ENCODE measurements at places on chromosomes 1 and 21.

- DNase-seq: no peak
Observed at GRCh38 chr1:115790846-115791245, 22.3 kb upstream of the CASQ2 start.

GRCh38 chr21:36691555-36692041 lies 7.3 kb upstream of the SIM2 start:
- no peak for DNase-seq

DNA sequence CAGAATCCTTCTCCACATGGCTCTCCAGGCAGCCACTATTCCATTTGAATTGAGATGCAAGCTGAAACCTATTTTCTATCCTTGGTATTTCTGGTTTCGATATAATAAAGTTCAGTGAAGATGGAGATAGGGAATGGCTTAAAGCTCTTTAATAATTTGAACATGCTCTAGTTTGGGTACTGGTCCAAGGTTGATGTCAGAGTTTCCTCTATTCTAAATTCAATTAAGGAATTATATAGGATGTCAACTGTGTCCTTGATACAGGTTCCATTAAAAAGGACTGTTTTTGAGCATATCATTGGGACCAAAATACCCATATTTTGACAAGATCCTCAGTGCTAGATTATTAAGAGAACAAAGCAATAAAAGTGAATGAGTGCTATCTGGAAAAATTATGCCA lies 245.3 kb downstream of the SPATA17 start:
- no peak for DNase-seq

- DNase-seq: no peak
Observed at GRCh38 chr1:223776826-223777454, 64.6 kb downstream of the CAPN2 start.

DNA sequence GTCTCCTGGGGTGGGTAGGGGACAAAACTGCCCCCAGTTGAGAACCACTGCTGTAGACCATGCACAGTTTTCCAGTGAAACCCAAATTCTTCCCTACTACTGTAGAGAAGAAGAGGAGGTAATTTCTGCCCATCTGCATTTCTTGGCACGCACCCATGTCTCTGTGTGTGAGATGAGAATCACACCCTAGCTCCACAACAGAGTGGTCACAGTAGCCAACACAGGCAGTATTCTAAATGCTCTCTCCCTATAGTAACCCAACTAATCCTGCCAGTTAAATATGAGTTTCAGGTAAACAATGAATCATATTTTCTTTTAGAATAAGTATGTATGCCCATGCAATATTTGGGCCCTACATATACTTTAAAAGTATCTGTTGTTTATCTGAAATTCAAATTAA lies 1.2 kb upstream of the CAPN2 start:
- no peak for DNase-seq

- DNase-seq: no peak
Observed at GRCh38 chr1:205915354-205915990, 27.8 kb downstream of the SLC26A9 start.

- DNase-seq: no peak
Observed at GRCh38 chr1:116003823-116004222, 27.5 kb downstream of the SLC22A15 start.

GRCh38 chr1:1291548-1292441 lies 11.6 kb downstream of the SCNN1D start:
- DNase-seq: peak; percentile 76

DNA sequence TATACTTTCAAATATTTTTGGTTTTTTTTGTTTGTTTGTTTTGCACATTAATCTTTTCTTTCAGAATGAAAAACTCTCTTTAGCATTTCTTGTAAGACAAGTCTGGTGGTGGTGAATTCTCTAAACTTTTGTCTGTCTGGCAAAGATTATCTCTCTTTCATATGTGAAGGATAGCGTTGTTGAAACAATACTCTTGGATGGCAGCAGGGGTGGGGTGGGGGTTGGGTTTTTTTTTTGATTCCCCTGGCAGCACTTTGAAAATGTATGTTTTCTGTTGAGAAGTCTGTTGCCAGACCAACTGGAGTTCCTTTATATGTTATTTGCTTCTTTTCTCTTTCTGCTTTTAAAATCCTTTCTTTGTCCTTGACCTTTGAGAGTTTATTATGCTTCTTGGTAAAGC lies 160.2 kb downstream of the VAV3 start:
- no peak for DNase-seq

DNA sequence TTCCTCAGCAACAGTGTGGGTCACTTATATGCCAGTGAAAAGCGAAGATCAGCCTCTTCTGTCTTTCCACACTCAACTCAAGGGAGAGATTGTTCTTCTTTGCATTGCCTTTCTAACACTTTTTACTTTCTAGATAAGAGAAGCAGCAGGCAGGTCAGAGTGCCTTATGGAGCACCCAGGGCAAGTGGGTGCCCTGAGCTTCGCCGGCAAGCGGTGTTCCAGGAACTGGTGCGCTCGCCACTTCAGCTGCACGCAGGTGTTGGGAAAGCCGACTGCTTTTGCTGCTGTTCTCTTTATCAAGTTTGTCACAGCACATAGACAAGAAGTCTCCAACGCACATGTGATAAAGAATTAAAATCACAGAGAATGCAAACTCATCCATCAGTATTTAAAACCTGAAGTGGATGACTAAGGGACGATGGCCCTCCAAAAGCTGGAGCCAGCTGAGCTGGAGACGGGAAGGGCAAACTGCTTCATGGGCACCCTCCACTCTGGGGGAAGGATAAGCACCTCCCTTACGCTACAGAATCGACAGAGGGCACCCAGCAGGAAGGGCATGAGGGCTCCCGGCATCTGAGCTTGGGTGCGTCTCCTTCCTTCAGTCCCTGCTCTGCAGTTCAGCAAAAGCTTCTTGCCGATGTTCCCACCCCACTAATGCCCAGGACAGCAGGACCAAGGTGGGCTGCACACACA lies 20.7 kb downstream of the UBE2G2 start:
- no peak for DNase-seq

DNA sequence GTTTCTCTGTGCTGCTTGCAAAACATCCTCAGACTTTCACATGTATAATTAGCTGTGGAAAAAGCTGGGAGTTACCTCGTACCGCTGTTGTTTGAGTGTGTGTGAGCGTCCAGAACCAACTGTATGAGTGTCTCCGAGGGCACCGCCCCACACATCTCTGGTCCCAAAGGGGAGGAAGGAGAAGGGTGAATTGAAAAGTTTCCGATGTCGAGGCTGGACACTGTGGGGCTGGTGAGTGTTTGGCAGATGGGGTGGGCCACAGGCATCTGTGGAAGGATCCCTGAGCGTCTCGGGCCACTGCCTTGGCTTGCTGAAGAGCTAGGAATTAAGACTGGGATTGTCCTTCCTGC lies 1.2 kb downstream of the ATP2B4 start:
- peak; percentile 55 for DNase-seq

DNA sequence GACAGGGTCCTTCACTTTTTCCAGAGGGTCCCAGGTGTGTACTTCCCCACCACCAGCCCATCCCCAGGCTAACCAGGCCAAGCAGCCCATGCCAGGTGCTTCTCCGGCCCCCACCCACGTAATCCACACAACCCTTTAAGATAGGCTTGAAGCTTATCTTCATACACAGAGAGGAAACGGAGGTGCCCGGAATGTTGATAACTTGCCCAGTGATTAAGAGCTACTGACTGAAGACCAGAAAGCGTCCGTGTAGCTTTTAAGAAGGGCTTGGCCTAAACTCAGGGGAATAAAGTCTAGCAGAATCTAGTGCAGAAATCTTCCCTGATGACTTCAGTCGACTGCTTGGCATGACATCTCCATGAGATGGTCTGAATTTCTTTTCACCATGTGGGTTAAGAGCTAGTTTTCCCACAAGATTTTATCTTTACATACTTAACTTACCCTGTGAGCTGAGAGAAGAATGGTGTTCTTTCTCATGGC lies 138.7 kb downstream of the GALNT2 start:
- no peak for DNase-seq

GRCh38 chr1:239321877-239322276 lies 64.5 kb upstream of the CHRM3 start:
- DNase-seq: no peak

- no peak for DNase-seq
Observed at GRCh38 chr1:202956969-202957368, 1.1 kb downstream of the ADIPOR1 start.

GRCh38 chr1:225460737-225461532 lies 33.1 kb upstream of the LBR start:
- peak; percentile 61 for DNase-seq

- no peak for DNase-seq
Observed at GRCh38 chr1:181160322-181160721, 71.8 kb downstream of the IER5 start.

DNA sequence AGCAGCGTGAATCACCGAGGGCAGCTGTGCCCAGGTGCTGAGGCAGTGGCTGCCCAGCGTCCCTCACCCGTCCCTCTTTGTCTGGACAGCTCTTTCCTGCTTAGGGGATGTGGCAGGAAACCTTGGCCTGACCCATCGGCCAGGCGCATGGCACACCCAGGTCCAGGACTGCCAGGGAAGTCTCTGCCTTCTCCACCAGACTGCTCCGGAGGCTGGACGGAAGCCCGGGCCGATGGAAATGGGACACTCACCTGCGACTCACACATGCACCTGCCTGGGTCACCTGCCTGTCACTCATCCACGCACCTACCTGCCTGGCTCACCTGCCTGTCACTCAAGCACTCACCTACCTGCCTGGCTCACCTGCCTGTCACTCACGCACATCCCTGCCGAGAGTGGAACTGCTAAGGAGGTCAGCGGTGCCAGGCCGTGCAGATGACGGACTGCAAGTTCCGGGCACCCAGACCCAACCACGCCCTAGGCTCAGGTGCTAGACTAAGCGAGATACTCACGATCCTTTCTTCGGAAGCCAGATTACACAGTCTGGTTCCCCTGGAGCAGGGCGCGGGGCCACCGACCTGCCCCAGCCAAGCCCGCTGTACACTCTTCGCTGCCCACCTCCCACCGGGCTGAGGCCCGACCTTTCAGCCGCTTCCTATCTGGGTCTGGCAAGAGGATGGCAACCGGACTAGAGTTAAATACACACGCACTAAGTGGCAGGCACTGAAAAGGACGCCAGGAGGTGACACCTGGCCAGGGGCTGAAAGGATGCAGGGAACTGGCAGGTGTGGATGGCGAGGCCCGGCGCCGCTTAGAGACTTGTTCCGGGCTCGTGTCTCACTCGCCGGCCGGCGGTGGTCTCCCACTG lies 1.1 kb downstream of the UBE2J2 start:
- DNase-seq: no peak

GRCh38 chr1:14520514-14521163 lies 77.8 kb upstream of the KAZN start:
- DNase-seq: no peak

DNA sequence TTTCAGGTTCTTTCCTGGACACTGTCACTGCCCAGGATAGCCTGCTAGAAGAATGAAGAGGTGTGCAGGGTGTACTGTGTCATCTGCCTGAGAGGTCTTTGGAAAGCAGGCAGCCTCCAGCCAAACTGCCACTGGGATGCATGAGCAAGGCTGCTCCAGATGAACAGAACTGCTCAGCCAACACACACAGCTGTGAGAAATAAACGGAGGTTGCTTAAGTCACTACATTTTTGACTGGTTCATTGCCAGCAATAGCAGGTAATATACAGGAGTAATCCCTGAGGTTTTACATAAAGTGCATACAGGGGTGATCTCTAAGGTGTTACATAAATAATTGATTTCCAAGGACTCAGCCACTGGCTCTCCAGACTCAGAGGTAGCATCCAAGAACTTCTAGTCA lies 516.9 kb downstream of the BRINP3 start:
- DNase-seq: no peak

DNA sequence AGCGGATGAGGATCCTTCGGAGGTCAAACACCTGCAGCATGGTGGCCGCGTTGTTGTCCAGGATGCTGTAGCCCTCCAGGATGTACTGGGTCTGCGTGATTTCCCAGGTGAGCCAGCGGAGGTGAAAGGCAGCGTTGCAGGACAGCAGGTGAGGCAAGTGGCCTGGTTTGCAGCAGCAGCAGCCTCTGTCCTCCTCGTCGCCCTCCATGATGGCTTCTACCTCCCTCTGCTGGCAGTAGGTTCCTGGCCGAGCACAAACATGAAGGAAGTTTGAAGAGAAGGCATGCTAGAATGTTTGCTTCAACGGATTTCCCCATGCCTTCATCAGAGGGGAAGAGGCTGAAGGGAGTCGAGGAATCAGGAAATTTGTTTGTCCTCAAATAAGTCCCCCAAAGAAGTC lies 74.7 kb downstream of the NTPCR start:
- DNase-seq: peak; percentile 19

GRCh38 chr1:28301368-28302174 lies 27.3 kb upstream of the MED18 start:
- DNase-seq: no peak

DNA sequence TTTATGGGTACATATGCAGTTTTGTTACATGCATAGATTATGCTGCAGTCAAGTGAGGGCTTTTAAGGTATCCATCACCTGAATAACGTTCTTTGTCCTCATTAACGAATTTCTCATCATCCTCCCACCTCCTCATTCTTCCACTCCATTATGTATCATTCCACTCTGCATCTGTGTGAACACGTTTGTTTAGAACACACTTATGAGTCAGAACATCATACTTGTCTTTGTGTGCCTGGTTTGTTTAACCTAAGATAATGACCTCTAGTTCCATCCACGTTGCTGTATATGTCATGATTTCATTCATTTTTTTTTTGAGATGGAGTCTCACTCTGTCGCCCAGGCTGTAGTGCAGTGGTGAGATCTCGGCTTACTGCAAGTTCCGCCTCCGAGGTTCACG lies 6.7 kb upstream of the MPC2 start:
- DNase-seq: no peak

GRCh38 chr1:214461305-214461704 lies 90.1 kb downstream of the PTPN14 start:
- no peak for DNase-seq

DNA sequence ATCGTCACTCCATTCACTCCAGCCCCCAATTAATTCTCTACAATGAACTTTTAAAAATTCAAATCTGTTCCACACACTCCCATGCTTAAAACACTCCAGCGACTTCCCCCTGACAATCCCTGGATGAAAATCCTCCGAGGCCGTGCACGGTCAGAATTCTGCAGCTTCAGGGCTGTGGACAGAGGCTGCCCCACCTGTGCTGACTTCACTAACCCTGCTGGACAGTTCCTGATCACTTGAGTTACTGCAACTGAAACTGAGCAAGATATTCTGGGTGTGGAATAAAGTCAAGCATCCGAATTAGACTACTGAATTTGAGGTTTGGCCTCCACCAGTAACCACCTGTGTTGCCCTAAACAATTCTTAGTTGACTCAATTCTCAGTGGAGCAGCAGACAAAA lies 1.0 kb upstream of the JAK1 start:
- no peak for DNase-seq

- DNase-seq: no peak
Observed at GRCh38 chr1:29946057-29946456, 709.7 kb downstream of the PTPRU start.

Data from activated CD4-positive, alpha-beta T cell treated with anti-CD3 and anti-CD28 coated beads for 48 hours (primary cell).